ENCODE measurements at places on chromosomes 13 and 19.

- no peak for DNase-seq
Observed at GRCh38 chr13:30002577-30002976, 152.2 kb upstream of the UBL3 start.

GRCh38 chr19:33309826-33310225 lies 7.5 kb upstream of the CEBPA start:
- DNase-seq: no peak

GRCh38 chr13:111880185-111880584 lies 186.8 kb upstream of the SOX1 start:
- no peak for DNase-seq

DNA sequence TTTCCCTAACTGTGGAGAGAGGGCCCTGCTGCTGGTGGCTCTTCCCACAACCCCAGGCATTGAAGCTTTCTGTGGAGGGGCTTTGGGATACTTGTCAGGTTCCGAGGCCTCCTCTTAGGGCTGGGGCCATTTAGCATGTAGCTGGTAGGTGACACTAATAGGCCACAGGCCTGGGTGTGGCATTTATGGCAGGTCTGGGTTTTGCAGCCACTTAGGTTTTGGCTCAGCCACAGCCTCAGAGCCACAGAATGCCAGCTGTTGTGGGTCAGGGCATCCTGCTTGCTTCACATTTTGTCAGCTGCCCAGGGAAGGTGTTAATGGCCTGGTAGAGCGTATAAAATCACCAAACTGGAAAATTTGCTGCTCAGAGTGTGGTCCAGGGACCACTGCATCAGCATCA lies 15.7 kb downstream of the FAM124A start:
- no peak for DNase-seq

DNA sequence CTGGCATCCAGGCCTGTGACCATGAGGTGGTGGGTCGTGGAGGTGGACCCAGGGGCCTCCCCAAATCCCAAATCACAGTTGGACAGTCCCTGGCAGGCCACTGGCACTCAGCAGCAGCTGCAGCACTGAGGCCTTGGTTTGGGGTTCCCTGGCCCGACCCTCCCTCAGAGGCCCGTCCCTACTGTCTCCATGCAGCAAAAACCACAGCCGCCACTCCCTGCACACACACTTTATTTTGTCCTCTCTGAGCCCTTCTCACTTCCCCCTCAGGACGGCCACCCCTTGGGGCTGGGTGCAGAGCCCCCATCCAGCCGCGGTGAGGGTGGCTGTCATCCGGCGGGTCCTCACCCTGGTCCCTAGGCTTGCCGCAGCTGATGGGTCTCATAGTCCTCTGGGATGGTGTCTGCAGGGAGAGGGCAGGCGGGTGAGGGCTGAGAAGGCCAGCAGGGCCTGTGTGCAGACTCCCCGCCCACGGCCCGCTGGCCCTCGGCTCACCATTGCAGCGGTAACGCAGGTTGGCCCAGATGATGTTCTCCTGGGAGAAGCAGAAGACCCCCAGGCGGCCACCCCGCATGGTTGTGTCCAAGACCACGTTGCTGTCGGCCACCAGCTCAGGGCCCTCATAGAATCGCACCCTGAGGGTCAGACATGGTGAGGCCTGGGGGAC lies 8.4 kb downstream of the COMP start:
- DNase-seq: no peak

- DNase-seq: no peak
Observed at GRCh38 chr13:99380921-99381645, 73.9 kb upstream of the GPR183 start.

DNA sequence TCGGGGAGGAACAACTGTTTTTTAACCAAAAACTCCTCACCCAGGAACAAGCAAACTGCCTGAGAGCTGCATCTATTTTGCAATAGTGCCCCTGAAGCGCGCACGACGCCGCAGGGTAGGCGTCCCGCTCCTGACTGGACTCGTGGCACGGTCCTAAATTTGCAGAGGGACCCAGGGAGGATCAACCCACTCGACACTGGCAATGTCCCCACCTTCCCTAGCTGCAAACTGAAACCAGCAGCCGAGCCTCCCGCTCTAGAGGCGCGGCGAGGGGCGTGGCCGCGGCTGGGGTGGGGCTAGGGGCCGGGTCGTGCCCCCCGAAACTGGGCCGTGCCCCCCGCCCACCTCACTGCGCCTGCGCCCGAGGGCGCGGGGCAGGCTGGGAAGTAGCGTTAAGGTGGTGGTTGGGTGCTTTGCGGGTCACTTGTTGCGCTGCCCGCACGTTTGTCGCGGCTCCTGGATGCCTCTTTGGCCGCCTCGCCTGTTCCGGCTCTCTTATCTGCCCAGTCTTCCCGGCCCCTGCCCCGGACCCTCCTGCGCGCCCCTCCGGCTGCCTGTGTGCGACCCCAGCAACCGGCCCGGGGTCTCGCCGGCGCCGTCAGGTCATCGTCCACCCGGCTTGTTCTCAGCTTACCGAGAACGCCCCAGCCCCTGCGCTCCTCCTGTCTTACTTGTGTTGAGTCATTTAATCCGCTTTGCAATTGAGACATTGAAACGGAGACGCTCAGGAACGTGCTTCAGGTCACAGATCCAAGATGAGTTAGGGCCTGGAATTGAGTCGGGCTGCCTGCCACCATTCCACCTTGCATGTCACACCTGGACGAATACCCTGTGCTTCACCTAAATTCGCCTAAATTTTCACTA lies 37.9 kb upstream of the LSM14A start:
- peak; percentile 95 for DNase-seq

DNA sequence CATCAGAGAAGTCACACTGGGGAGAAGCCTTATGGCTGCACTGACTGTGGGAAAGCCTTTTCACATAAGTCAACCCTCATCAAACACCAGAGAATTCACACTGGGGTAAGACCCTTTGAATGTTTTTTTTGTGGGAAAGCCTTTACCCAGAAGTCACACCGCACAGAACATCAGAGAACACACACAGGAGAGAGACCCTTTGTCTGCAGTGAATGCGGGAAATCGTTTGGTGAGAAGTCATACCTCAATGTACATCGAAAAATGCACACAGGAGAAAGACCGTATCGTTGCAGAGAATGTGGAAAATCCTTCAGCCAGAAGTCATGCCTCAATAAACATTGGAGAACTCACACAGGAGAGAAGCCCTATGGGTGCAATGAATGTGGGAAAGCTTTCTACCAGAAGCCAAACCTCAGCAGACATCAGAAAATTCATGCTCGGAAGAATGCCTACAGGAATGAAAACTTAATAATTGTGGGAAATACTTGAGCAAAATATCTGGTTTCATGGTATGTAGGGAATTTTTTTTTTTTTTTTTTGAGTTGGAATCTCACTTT lies 30.7 kb downstream of the ZNF793 start:
- DNase-seq: no peak

DNA sequence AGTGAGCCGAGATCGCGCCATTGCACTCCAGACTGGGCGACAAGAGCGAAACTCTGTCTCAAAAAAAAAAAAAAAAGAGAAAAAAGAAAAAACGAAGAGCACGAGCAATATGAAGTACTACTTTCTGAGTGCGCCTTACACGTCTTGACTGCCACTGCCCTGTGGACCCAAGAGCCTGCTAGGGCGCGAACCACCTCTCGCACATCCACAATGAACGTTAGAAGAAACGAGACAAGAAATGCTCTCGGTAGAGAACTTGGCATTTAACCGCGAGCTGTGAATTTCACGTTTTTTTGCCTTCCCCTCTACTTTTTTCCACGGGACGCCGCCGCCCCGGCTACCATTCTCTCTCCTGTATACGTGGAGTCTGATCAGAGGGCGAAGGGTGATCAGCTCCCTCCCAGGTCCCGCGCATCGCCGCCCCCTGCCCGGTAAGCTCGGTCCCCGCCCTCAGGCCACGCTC lies 454 bp downstream of the TIMM44 start:
- DNase-seq: peak; percentile 40

GRCh38 chr19:48806818-48807589 lies 3.8 kb downstream of the BCAT2 start:
- no peak for DNase-seq

DNA sequence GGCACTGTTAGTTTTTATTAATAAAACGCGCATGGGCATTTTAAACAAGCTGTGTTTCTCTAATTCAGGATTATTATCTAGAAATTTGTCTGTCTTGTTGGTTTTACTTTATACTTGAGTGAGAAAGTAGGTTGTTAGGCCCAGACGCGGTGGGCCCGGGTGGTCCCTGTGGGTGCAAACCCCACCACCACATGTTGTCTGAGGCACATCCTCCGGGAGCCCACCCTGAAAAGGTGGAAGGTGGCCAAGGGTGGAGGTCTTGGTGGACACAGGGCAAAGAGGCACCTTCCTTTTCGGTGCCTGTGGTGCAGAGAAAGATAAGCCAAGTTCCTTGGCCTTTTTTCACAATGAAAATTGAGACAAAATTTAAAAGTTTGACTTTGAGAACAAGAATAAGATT lies 16.6 kb downstream of the ATP4B start:
- no peak for DNase-seq

GRCh38 chr19:38180071-38180470 lies 44.0 kb downstream of the DPF1 start:
- no peak for DNase-seq

- peak; percentile 2 for DNase-seq
Observed at GRCh38 chr13:26628706-26629105, 71.2 kb downstream of the WASF3 start.

DNA sequence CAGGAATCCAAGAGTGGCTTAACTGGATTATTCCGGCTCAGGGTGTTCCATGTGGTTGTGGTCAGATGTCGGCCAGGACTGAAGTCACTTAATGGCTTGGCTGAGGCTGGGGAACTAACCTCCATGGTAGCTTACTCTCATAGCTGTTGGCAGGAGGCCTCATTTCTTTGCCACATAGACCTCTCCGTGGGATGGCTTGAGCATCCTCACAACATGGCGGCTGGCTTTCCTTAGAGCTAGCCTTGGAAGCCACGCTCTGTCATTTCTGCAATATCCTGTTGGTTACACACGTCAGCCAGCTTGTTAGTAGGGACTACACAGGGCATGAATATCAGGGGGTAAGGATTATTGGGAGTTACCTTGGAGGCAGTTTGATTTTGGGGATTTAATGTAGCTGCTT lies 5.1 kb downstream of the CRX start:
- no peak for DNase-seq

DNA sequence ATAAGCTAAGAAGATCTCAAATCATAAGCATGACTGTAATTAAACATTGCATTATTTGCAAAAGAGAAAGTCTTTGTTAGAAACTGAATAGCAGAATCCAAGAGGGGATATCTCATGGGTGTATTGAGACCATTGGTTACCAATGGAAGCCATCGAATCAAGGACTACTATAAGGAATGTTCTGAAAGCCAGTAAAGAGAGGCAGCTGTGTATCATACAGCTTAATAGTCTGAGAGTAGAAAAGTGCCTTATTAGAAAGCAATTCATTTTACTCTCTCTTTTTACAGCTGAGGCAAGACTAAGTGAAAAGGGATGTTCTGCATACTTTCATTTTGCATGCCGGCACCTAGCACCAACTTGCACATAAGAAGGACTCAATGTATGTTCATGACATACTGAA lies 7.6 kb upstream of the DCT start:
- no peak for DNase-seq

DNA sequence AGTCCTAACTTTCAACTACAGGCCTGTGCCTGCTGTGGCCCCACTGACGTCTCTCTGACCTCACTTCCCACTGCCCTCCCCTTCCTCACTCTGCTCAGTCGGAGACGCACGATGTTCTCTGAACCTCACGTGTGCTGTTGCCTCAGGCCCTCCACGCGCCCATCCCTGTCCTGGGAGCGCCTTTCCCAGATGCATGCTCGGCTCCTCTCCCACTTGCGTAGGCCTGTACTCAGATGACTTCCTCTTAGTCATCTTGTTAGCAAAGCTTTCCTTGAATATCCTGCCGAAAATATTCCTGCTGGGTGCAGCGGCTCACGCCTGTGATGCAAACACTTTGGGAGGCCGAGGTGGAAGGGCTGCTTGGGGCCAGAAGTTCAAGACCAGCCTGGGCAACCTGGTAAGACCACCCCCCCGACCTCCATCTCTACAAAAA lies 9.3 kb upstream of the SYT5 start:
- no peak for DNase-seq

DNA sequence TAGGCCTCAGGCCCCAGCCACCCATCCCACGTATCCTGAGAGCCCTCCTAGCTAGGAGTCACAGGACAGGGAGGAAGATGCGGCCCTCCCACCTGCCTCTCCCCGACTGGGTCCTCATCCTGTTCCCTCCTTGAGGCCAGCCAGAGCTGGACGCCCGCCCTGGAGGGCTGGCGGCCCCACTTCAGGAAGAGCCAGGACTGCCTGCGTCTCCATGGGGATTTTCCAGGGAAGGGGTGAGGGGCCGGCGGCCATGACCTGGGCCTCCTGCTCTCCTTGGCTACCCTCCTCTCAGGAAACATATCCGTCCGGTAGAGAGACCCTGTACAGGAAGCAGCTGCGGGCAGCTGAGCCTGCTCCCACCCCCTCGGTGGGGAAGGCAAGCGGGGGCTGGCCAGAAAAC lies 11.3 kb upstream of the PRKD2 start:
- DNase-seq: no peak

Measured in OCI-M1 (cell line).